Pulmonary artery endothelial cell (primary cell): ENCODE measurements at places on chromosomes 16 and 17. TPM values are rescaled to one million over a fixed set of nuclear protein-coding genes. Genes with fewer than 3 reads are reported as not detected.

Gene PRSS8
- total RNA-seq, result not detected in 2 replicates

Gene TAC4
- not detected in 2 replicates for total RNA-seq

Gene CBFA2T3
- not detected in 2 replicates for total RNA-seq

Gene CDH16
- total RNA-seq, result not detected in 2 replicates

Gene KRTAP4-3
- not detected in 2 replicates for total RNA-seq

Gene PLA2G10
- not detected in 2 replicates for total RNA-seq

Gene ST6GALNAC1
- total RNA-seq, result 0.33 TPM in 1 of 2 replicates, not detected in the other

Gene PERCC1
- total RNA-seq, result not detected in 2 replicates
